Stimulated activated CD8-positive, alpha-beta memory T cell treated with anti-CD3 and anti-CD28 coated beads, Interleukin-7, amount 100 ng/mL, for 24 hours (primary cell): ENCODE measurements at places on chromosomes 7 and 10.
A peak's percentile ranks its signal among the peaks of the same experiment; 100 is the strongest.

GRCh38 chr7:99543081-99543671 lies 8.7 kb downstream of the FAM200A start:
- no peak for DNase-seq

DNA sequence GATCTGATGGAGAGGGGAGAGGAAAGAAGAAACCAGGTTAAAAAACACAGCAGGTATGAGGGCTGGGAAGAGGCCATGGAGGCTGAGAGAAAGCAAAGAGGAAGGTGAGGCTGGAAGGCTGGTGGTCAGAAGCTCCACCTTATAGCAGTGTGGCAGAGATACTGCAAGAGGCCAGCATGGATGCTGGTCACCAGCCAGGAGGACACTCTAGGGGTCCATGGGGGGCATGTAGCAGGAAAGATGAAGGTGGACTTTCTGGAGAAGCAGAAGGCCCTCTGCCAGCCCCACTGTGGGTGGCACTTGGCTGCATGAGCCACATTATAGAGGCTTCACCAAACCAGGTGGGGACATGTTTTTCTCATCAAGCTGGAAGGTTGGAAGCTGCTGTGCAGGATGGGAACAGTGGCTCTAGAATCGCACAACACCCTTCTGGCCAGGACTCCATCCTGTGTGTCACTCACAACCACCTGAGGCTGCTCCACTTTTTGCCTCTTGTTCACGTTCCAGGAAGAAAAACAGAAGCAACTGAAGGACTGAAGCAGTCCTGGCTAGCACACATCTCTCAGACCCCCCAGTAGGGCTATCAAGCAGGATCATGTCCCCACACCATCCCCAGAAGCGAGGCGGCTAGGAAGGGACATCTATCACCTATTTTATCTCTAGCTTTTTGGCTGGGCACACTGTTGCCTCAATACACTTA lies 587.5 kb upstream of the MGMT start:
- no peak for DNase-seq

- no peak for DNase-seq
These were observed 166.7 kb downstream of the CDCA7L start for GRCh38 chr7:21778953-21779352.

- no peak for DNase-seq
These were observed 240.2 kb downstream of the C7orf25 start for GRCh38 chr7:42671627-42672026.

DNA sequence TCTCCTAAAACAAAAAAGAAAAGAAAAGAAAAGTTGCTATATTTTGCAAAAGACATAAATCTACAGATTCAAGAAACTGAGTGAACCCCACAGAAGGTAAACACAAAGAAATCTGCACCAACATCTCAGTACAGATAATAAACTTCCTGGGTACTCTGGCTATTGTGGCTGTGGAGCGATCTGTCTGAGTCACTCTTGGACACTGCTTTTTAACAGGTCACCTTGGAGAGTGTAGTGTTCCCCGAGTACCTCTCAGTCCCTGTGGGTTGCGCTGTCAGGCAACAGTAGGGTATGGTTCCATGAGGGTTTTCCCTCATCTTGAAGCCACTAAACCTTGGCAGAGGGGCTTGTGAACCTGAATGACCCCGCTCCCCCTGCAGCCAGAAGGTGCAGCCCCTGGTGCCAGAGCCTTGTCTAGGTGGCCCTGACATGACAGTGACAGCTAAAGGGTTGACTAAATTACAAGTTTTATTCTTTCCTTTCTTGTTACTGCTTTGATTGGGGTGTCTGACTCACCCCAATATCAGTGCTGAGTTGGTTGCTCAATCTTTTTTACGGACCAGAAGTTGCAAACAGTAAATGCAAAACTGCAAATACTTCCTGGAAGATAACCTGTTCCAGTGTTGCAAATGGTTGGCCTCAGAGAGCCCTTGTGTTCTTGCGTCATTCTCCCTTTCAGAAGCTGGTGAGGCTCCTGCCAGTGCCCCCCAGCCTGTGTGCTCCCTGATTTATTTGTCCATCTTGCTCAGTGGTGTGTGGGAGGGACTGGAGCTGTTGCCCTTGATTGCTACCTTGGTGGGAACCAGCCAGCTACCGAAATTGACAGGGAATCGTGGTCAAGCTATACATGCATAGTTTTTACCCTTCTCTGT lies 30.6 kb downstream of the POR start:
- no peak for DNase-seq

GRCh38 chr10:52541006-52541473 lies 227.0 kb downstream of the DKK1 start:
- no peak for DNase-seq

DNA sequence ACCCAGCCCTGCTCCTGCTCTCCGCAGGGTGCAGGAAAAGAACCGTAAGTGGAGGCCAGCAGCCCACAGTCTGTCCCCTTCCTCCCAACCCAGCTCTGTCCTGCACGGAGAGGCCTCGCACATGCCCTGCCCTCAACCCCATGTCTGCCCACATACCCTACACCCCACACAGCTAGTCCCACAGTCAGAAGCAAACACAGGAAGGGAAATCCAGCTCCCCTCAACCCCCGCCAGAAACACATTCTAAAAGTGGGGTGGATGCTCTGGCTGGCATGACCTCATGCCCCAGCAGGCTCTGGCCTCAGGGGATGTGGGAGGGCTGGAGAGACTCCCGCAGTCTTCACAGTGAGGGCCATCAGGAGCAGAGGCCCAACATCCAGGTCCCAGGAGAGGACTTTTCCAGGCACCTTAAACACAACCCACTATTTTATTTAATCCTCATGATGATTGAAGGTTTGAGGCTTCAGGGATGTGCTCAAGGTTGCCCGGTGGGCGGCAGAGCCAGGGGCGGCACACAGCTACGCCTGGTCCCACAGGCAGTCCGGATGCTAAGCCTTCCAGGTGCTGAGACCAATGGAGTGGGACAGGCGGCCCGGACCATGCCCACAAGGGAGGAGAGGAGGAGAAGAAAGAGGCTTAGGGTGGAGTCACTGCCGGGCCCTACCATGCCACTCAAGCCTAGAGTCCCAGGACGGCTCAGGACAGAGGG lies 29.9 kb downstream of the CALML5 start:
- DNase-seq, result no peak

DNA sequence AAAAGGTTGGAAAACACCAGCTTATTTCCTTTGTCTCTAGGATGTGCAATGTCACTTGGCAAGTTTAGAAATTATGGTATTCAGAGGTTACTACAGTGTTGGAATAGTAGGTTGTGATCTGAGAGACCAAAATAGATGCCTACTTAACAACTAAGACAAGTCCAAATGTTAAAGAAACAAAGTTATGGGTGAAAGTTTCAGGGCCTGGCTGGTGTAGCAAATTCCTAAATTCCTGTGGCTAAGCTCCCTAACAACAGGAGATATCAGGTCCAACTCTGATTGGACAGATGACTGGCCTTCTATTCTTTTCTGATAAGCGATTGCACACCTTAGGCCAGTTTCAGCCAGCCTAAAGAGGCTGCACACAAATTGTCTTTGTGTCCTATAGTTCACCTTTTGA lies 873.5 kb downstream of the REEP3 start:
- no peak for DNase-seq

DNA sequence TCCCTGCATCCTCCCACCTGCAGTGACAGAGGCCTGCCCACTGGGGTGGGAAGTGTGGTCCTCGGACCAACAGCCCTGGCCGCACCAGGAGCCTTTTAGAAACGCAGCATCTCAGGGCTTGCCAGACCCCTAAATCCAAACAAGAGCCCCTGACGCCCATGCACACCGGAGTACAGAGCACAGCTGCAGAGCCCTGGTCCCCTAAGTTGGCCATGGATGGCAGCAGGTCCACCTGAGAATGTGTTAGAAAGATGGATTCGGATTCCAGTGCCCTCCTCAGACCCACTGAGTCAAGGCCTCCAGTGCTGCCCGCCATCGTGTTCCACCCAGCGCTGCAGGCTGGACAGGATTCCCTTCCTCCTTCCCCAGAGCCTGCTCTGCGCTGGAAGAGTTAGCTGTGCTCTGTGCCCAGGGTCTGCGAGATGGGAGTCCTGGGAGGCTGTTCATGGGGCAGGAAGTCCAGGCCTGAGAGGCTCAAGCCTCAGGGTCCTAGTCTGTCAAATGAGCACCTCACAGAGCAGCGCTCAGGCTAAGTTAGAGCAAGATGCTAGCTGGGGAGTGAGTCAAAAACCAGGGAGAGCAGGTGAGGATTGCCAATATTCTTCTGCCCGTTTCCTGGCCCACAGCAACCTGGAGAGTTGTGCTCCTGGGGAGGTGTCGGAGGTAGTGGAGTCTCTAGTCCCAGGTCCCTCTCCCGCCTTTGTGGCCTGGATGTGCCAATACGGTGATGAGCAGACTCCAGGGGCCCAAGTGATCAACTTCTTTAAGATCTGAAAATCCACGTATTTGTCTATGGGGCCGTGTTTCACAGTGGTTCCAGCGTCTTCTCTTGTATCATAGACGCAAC lies 95.9 kb upstream of the GPR26 start:
- no peak for DNase-seq

GRCh38 chr7:120131096-120131839 lies 141.7 kb upstream of the KCND2 start:
- DNase-seq, result no peak

- peak; percentile 42 for DNase-seq
These were observed at the start of gene PHYH for GRCh38 chr10:13299437-13300287. TSS of gene PHYH (minus strand) at chr10:13300064. CDS start at chr10:13300042, 22 bp downstream.

GRCh38 chr10:71970869-71971268 lies 6.7 kb downstream of the CHST3 start:
- DNase-seq, result no peak

GRCh38 chr10:24383681-24384106 lies 174.8 kb downstream of the KIAA1217 start:
- DNase-seq, result no peak

GRCh38 chr7:139562961-139563565 lies 39.6 kb downstream of the CLEC2L start:
- DNase-seq, result no peak

GRCh38 chr7:68730194-68730593 lies 868.1 kb upstream of the AUTS2 start:
- no peak for DNase-seq

- DNase-seq, result no peak
These were observed 176.4 kb upstream of the RHEB start for GRCh38 chr7:151695951-151696541.

GRCh38 chr10:95266674-95267095 lies 24.1 kb downstream of the PDLIM1 start:
- DNase-seq, result no peak

GRCh38 chr10:101071267-101071884 lies 9.6 kb downstream of the KAZALD1 start:
- no peak for DNase-seq

- no peak for DNase-seq
These were observed 1.7 kb downstream of the EGFR start for GRCh38 chr7:55020466-55020871.

DNA sequence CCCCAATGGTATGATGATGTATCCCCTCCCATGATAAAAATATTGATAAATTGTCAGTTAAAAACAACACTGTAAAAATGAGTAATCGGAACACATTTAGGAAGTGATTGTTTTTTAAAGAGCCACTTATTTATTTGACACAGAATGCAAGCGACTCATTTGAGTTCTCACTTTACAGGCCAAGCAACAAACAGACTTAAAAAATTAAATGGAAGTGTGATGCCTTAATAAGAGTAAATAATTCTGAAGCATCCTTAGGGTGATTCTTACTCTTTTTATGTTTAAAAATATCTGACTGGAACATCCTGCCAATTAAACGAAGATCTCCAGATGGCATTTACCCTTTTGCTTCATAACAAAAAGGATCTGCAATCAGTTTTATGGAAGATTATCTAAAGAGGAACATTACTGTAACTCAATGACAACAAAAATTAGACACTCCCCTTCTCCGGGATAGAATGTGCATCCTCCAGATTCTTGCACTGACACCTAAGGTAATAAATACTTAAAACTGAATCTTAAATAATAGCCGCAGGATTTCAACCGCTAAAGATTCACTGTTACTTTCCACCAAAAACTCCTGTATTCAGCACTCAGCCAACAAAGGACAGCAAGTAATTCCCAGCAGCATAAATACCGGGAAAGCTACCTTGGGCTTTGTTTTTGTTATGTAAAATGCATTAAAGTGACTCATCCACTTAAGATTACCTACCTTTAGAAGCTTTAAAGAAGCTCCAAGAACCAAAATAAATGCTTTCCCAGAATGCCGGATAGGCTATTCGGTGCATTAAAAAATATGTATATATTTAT lies 1.7 kb downstream of the CACNA2D1 start:
- no peak for DNase-seq

- no peak for DNase-seq
These were observed 178.0 kb downstream of the JAZF1 start for GRCh38 chr7:28002638-28003037.

GRCh38 chr10:121340271-121340831 lies 257.9 kb downstream of the FGFR2 start:
- no peak for DNase-seq

GRCh38 chr7:96599288-96599936 lies 110.2 kb downstream of the SEM1 start:
- no peak for DNase-seq

DNA sequence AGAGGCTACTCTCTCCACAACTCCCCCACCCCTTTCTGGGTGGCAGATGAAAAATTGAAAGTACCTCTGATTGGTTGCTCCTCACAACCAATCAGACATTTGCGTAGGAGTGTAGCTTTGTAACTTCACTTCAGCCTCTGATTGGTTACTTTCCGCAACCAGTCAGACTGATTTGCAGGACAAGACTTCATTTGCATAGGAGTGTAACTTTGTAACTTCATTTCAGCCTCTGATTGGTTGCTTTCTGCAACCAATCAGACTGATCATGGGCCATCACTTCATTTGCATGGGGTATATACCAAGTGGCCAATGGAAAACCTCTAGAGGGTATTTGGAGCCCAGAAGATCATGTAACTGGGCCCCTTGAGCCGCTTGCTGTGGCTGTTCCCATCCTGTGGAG lies 25.6 kb downstream of the CDNF start:
- DNase-seq, result no peak

DNA sequence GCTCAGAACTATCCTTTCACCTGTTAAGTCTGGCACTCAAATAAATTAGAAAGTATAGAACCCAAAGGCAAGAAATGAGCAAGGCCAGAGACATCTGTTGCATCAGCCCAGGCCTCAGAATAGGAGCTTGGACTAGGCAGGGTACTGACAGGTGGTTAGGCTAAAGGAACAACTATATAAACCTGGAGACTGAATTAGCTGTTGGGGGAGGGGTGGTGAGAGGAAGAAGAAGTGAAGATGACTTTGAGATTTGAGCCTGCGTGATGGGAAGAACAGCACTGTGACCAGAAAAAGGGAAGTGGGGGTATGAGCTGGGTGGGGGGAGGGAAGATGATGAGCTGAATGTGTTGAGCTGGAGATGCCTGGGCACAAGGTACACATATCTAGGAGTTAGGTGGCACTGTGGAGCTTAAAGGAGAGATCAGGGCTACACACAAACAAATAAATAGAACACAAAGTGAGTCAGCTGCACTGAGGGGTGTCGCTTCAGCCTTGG lies 244.7 kb downstream of the PTEN start:
- no peak for DNase-seq
